ENCODE measurements at places on chromosomes 2 and 18. TPM values are rescaled to one million over a fixed set of nuclear protein-coding genes. Genes with fewer than 3 reads are reported as not detected.

- H3K4me1 ChIP-seq = no peaks in the 10 kb centered on the region
- H3K27ac ChIP-seq = no peak overlapping the region
- H3K36me3 ChIP-seq = no peaks in the 10 kb centered on the region
- no peaks in the 10 kb centered on the region for H3K27me3 ChIP-seq
- H3K4me3 ChIP-seq = no peak overlapping the region
- DNase-seq = no peak
Measured at GRCh38 chr2:41717839-41718238, 330.0 kb upstream of the PKDCC start.

GRCh38 chr2:96985181-96985945 is 1.0 kb downstream of the FAM178B start:
- H3K4me3 ChIP-seq = no peak overlapping the region
- no peaks in the 10 kb centered on the region for H3K4me1 ChIP-seq
- no peaks in the 10 kb centered on the region for H3K27me3 ChIP-seq
- H3K36me3 ChIP-seq = no peaks in the 10 kb centered on the region
- no peak overlapping the region for H3K27ac ChIP-seq
- no peak for DNase-seq

DNA sequence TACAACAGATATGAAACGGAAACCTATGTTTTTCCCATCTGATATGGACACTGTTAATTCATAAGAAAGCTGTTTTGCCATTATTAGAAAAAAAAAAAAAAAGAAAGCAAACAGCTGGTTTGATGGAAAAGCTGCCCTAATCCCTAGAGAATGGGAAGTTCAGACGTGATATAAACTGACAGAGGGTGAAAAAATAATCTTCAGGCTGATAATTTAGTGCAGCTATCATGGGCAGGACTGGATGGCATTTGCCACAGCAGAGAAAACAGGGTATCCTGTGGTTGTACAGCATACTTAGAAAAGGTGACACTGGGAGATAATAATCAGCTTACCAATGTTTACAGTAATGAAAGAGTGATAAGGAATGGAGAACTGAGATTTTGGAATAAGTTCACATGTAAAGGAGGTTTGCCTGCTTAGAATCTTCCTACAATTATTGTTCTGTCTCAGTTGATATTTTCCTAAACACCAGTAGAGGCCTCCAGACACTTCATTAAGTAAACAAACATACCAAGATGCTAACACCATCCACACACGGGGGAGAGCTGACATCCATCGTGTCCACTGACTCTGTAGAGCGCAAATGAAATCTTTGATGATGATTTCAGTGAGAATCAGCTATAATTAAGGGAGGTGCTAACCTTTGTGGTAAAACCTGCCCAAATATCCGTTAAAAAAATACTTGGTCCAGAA is 211.6 kb upstream of the MMADHC start:
- H3K4me1 ChIP-seq = no peaks in the 10 kb centered on the region
- no peaks in the 10 kb centered on the region for H3K27me3 ChIP-seq
- H3K27ac ChIP-seq = no peak overlapping the region
- no peaks in the 10 kb centered on the region for H3K36me3 ChIP-seq
- DNase-seq = no peak

- H3K36me3 ChIP-seq = peaks cover 77% of the 10 kb centered on the region
- H3K27me3 ChIP-seq = no peaks in the 10 kb centered on the region
- H3K27ac ChIP-seq = no peak overlapping the region
- DNase-seq = no peak
Measured at GRCh38 chr2:239157771-239158170, 243.0 kb downstream of the HDAC4 start.

DNA sequence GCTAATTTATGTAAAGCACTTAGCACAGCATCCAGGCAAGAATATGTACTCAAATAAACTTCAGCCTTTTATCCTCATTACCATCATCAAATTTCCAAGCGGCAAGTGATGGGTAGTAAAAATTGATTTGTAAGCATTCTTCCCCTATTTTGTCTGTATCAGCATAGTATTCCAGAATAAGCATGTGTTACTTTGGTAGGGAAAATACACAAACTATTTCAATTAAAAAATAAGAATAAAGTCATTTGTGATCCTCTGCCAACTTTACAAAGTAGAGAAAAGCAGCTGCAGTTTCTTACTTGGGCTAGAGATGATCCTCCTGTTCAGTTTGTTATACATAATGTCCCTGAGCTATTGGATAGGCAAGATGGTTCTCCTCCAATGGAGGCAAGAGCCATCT is 493.2 kb downstream of the ZEB2 start:
- DNase-seq = no peak

GAREM1 gene
- 0.34 TPM for total RNA-seq

RAB27B gene
- 2.5 TPM for total RNA-seq

USP37 gene
- 24.4 TPM for total RNA-seq

DNA sequence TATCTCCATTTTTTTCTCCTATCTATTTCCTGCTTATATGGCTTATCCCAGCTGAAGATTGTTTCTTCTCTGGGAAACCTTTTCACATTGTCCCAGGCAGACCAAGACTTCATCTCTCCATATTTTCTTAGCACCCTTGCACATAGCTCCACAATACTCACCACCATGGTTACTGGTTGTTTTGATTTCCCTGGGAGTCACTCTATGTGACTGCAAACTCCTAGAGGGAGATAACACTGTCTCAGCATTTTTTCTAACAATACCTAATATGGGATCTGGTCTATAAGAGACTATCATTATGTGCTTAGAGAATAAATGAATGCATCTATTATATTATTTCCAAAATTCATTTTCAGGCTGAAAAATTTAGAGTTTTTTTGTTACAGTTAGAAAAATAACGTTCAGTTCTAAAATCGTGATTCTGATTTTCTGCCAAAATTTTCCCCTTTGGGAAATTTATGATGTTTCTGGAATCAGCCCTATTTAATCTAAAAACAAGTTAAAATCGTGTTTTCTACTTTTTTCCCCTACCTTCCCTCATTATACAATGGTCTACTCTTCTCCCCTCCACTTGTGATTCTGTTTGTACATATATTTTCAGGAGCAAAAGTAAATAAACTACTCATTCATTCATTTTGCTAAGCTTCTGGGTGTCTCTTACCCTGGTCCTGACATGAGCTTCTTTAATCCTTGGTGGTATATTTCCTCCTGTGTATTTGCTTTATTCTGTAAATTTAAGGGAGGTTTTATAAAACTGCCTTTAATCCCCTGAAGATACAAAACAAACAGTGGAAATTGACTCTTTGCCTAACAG is 95.4 kb downstream of the HNMT start:
- no peak for DNase-seq
- H3K36me3 ChIP-seq = no peaks in the 10 kb centered on the region
- no peaks in the 10 kb centered on the region for H3K27me3 ChIP-seq

DNA sequence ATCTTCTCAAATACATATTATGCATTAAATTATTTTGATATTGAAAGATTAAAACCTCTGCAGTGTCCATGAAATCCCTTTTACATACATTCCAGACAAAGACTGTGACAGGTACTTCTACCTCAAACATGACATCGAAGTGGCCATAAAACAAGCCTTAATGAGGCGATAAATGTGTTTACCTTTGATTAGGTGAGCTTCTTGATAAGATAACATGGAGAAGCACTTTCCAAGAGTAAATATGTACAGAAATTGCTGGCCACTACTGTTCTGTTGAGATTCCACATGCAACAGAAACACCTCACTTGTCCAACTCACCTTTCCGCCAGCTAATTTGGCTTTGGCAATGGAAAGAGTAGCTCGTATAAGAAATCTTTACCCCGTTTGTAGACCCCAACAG is 55.2 kb downstream of the ZEB2 start:
- H3K27ac ChIP-seq = no peak overlapping the region
- no peaks in the 10 kb centered on the region for H3K27me3 ChIP-seq
- no peaks in the 10 kb centered on the region for H3K36me3 ChIP-seq
- no peaks in the 10 kb centered on the region for H3K4me1 ChIP-seq
- no peak overlapping the region for H3K4me3 ChIP-seq

All from CD4-positive, alpha-beta T cell (primary cell).